Brain microvascular endothelial cell (primary cell): ENCODE measurements at places on chromosomes 2 and 18.

GRCh38 chr2:46150445-46150955 lies 146.7 kb upstream of the EPAS1 start:
- DNase-seq = no peak

DNA sequence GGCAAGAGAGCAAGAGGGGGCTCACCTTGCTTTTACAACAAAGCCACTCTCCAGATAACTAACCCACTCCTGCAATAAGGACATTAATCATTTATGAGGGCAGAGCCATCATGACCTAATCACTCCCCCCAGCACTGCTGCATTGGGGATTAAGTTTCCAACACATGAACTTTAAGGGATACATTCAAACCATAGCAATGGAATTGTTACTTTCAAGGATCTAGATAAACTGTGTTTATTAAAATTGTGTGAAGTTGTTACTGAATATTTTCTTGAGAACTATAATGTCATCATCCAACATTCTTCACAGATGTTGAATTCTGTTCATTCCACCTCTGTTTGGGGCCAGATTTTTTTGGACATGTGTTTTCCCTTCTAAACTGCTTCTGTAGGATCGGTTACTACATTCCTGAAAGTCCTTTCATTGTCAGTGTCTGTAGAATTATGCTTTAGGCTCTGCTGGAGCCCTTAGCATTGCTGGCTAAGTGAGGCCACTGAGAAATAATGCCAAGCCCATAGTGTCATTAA lies 50.4 kb downstream of the SPATS2L start:
- peak; percentile 45 for DNase-seq

- no peak for DNase-seq
These were observed 3.5 kb downstream of the ATP6V1B1 start for GRCh38 chr2:70939001-70939838.

GRCh38 chr2:208549546-208550158 lies 143.1 kb downstream of the PTH2R start:
- DNase-seq = no peak
